ENCODE measurements at places on chromosomes 1 and 21. TPM values are rescaled to one million over a fixed set of nuclear protein-coding genes. Genes with fewer than 3 reads are reported as not detected.

EVI5 gene
- 19.2 TPM for total RNA-seq

STUM gene
- total RNA-seq: 1.3 TPM

S100A7 gene
- total RNA-seq: not detected

RAB42 gene
- total RNA-seq: 0.41 TPM

HSF2BP gene
- 1.0 TPM for total RNA-seq

NUP210L gene
- 0.50 TPM for total RNA-seq

F13B gene
- not detected for total RNA-seq

TFF2 gene
- total RNA-seq: not detected

C1orf74 gene
- total RNA-seq: 3.4 TPM

RXRG gene
- total RNA-seq: 14.1 TPM

MAB21L3 gene
- 0.34 TPM for total RNA-seq

FMO2 gene
- 9.7 TPM for total RNA-seq

CFHR2 gene
- not detected for total RNA-seq

ZNF691 gene
- total RNA-seq: 19.0 TPM

VAV3 gene
- total RNA-seq: 32.6 TPM
